ENCODE measurements at places on chromosomes 16 and 17. TPM values are rescaled to one million over a fixed set of nuclear protein-coding genes. Genes with fewer than 3 reads are reported as not detected.

Gene AANAT
- total RNA-seq, result not detected

Gene ASPA
- total RNA-seq, result 1.0 TPM

Gene CDC27
- total RNA-seq, result 45.6 TPM

Gene CCL16
- total RNA-seq, result not detected

Gene TMEM114
- not detected for total RNA-seq

Gene PYDC1
- not detected for total RNA-seq

Gene NOTUM
- not detected for total RNA-seq

Gene ITGB4
- 252 TPM for total RNA-seq

Gene SEC14L5
- 1.4 TPM for total RNA-seq

DNA sequence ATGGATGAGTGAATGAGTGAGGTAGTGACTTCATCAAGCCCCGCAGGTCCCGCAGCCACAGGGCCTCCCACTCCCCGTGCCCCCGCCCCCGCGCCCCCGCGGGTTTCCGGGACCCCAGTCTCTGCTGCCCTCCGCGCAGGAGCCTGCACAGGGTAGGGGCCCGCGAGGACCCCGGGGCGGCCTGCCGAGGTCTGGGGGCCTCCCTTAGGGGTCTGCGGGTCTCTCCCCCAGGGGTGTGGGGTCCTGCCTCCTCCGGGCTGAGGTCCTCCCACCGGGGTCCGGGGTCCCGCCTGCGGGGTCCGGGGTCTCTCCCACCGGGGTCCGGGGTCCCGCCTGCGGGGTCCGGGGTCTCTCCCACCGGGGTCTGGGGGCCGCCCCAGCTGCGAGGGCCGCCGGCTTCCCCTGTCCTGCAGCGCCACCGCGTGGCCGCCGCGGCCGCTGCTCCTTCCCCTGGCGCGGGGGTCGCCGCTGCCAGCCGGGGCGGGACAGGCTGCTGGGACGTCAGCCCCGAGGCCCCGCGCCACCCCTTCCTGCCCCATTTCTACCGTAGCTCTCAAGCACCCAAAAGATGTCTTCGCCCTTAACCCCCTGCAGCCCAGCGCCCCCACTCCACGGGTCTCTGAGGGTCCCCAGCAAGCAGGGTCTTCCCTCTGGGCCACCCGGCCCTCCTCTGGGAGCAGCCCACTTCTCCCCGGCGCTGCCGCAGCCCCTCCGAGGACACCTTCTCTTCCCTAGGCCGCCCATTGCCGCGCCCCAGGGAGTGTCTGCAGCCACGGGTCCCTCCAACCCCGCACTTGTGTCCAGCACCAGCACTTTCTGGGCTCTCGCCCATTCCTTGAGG, 10.4 kb upstream of the CHMP6 start:
- DNase-seq, result no peak

- DNase-seq, result no peak
Measured at GRCh38 chr17:40604327-40605080, 39.2 kb upstream of the CCR7 start.

- peak; percentile 16 for DNase-seq
Measured at GRCh38 chr17:50475362-50475761, 3.3 kb upstream of the RSAD1 start.

DNA sequence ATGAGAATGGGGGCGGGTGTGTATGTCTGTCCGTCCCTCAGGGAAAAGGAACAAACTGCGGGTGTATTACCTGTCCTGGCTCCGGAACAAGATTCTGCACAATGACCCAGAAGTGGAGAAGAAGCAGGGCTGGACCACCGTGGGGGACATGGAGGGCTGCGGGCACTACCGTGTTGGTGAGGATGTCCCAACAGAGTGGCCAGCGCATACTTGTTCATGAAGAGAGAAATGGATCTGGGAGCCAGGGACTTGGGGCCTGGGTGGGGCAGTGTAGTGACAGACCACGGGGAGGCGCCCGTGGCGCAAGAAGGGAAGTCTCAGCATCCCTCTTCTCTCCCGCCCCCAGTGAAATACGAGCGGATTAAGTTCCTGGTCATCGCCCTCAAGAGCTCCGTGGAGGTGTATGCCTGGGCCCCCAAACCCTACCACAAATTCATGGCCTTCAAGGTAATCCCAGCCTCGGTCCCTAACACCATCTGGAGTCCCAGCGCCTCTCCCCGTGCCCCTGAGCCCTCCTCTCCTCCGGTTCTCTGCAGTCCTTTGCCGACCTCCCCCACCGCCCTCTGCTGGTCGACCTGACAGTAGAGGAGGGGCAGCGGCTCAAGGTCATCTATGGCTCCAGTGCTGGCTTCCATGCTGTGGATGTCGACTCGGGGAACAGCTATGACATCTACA, 3.5 kb upstream of the C17orf107 start:
- no peak for DNase-seq

DNA sequence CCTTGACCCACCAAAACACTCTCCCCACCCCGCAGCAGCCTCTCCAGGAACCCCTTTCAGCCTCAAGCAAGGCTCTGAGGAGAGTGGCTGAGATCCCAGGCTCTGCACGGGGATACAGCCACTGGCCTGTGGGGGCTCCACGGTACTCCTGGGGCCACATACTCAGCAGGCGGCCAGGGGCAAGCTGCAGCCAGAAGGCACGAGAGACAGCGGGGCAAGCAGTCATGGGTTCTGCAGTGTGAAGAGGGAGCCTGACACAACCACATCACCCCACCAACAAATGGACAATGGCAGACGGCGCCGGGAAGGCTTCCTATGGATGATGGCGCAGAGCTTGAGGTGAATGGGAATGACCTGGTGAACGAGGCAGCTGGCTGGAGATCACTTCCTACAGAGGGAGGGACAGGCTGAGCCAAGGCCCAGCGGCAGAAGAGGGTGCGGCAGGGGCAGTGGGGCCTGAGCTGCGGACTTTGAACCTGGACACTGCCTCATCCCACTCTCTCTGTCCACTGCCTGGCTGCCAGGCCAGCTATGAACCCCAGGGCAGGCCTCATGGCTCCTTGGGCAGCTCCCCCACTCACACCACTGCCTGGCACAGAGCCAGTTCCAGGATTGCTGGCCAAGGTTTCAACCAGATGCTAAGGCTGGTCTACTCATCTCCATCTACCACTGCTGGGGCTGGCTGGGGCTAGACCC, 10.8 kb upstream of the BCAR1 start:
- DNase-seq, result peak; percentile 72

- no peak for DNase-seq
Measured at GRCh38 chr17:27512031-27512430, 55.8 kb downstream of the KSR1 start.

- no peak for DNase-seq
Measured at GRCh38 chr17:35082073-35082657, 18.7 kb upstream of the RFFL start.

DNA sequence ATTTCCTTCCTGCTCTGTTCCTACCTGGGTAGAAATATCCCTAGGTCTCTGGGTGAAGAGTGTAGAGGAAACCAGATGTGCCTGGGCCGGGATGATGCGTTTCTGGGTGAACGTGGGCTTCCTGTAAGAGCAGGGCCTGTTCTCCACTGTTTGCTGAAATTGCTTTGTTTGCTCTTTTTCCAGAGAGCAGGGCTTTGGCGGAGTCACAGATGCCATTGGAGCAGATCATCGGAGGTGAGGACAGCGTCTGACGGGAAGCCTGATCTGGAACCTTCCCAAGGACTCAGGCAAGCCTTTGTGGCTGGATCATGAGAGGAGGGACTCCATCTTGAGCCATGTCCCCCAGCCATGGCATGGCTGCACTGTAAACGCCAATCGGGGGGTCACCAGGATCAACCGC, 15.4 kb downstream of the DHODH start:
- DNase-seq, result no peak

GRCh38 chr16:11610580-11610979, 23.9 kb upstream of the LITAF start:
- DNase-seq, result no peak

DNA sequence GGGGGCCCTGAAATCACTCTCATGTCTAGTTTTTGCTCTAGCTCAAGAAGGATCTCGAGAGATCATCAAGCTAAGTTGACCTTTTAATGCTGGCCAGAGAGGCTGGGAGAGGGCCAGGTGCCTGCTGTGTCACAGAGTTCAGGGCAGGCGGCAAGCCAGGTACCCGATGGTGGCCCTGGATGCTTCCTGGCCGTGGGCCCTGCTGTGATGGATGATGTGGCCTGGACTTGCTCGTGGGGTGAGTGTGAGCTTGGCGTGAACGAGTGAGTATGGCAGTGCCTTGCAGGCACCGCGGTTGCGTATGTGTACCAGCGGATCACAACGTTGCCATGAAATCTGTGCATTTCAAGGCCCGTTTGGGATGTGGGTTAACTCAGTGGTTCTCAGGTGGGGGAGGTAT, 7.4 kb downstream of the IRF8 start:
- DNase-seq, result no peak

GRCh38 chr17:77089124-77089490, 51.7 kb upstream of the SEC14L1 start:
- no peak for DNase-seq

- DNase-seq, result no peak
Measured at GRCh38 chr17:40506786-40507185, 5.4 kb upstream of the TNS4 start.

DNA sequence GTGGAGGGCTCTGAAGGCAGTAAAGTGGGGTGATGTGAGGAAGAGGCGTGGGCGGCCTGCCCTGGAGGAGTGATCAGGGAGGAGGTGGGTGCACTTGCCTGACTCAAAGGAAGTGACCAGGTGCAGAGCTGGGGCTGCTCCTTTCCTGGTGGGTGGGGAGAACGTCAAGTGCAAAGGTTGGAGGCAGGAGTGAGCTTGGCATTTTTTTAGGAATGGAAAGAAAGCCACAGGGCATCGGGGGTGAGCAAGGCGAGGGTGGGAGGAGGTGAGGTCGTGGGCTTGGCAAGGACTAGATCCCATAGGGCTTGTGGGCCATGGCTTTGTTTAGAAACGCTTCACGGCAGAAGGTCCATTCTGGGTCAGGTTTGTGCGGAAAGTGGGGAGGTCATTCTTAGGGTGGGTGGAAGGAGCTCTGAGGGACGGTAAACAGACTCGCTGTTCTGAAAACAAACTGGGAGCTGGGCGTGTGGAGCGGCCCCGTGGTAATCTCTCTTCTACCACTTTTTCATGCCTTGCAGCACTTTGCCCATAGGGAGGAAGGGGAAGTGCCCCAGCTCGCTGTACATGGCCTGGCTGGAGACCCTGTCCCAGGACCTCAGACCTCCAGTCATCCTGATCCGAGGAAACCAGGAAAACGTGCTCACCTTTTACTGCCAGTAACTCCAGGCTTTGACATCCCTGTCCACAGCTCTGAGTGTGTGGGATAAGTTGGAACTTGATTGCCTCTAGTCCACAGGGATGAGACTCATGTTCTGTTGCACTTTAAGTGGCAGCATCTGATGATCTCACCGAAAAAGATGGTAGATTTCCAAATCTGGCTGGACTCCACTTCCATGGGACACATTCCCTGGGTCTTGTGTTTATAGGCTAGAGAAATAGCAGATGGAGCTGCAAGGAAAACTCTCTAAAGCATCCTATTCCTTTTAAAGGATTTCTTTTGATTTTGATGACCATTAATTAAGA, 18.9 kb upstream of the HERPUD1 start:
- DNase-seq, result peak; percentile 47

DNA sequence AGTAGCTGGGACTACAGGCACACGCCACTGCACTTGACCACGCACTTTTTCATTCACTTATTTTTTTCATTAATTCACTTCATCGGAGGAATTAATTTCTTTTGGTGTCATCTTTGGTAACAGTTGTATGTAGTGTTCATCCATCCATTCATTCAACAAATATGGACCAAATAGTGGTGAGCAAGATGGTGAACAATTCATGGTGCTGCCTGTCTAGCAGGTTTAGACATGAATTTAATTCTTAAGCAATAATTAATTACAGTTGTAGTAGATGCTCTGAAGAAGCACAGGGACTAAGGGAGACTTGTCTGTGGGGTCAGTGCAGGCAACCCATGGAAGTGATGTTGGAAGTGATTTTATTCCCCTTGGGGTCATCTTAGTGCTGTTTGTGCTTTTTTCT, 22.4 kb downstream of the GDE1 start:
- DNase-seq, result no peak

Data from left colon (tissue), 2 donors.